Gastroesophageal sphincter (tissue), 4 donors: ENCODE measurements at places on chromosomes 2 and 18.

- ATAC-seq: no peak
Measured at GRCh38 chr2:144682248-144682647, 162.3 kb upstream of the ZEB2 start.

GRCh38 chr2:226868331-226869162 lies 32.7 kb downstream of the RHBDD1 start:
- no peak for ATAC-seq

DNA sequence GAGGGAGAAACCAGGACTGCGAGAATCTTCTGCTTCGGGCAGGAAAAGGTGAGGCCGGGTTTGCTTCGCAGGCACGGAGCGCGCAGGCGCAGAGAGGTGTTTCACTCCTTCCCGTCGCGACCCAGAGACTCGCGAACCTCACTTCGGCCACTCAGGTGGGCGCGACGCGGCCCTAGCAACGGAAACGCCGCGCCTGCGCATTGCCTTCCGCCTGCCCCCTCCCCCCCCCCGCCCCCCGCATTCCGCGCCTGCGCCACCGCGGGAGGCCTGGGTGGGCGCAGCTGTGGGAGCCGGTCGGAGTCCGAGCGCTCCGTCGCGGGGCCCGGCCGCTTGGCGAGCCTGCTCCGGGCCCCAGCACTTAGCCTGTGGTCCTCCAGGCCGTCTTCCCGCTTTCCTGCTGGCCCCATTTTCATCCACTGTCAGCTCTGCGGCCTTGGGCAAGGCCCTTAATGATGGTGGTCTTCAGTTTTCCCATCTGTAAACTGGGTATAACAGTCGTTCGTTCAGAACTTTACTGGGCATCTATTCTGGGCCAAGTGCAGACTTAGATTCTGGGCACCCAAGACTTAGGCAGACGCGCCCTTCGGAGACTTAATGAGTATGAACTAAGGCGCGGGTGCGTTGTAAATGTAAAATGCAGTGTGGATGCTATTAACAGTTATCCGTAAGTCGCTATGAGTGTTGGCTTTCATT lies 62.1 kb upstream of the ACKR3 start:
- ATAC-seq: peak; percentile 63

- no peak for ATAC-seq
Measured at GRCh38 chr2:162490052-162490717, 146.3 kb downstream of the GCA start.

GRCh38 chr2:181085734-181086133 lies 105.3 kb downstream of the UBE2E3 start:
- no peak for ATAC-seq

DNA sequence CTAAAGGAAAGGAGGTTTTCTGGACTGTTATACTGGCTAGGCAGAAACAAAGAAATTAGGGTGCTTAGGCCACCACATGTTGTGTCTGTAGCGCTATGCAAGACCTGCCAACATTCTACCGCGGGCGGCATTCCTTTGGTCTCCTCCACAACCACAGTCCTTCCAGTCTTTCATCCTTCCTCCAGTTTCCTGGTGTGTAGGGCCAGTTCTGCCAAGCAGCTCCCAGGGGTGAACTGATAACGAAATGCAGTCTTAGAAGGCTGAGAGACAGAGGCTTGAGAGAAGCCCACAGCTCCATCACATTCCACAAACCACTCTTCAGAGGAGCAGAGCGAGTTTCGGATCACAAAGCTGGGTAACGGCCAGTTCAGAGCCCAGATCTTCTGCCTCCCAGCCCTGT lies 19.5 kb upstream of the CXXC1 start:
- no peak for ATAC-seq

DNA sequence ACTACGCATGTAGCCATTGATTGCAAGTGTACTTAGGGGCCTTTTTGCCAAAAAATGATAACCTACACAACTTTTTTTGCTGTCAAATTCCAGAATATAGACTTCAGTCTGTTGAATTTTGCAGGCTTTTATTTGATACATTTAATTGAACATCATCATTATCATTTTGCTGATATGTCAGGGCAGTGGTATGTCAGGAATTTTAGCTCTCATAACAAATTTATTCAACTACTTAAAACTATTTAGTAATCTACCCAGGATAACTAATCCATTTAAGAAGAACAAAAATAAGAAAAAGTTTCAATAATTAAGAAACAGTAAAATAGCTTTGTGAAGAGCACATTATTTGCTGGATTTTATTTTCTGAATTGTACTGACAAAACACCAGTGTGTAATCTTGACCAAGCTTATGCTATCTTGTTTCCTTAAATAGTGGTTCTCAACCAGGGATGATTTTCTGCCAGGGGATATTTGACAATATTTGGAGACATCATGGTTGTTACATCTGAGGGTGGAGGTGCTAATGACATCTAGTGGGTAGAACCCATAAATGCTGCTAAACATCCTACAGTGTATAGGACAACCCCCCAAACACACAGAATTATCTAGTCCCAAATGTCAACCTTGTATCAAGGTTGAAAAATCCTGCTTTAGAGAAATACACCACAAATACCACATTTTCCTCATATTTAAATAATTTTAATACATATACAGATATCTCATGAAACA lies 12.1 kb upstream of the TTN start:
- ATAC-seq: no peak

DNA sequence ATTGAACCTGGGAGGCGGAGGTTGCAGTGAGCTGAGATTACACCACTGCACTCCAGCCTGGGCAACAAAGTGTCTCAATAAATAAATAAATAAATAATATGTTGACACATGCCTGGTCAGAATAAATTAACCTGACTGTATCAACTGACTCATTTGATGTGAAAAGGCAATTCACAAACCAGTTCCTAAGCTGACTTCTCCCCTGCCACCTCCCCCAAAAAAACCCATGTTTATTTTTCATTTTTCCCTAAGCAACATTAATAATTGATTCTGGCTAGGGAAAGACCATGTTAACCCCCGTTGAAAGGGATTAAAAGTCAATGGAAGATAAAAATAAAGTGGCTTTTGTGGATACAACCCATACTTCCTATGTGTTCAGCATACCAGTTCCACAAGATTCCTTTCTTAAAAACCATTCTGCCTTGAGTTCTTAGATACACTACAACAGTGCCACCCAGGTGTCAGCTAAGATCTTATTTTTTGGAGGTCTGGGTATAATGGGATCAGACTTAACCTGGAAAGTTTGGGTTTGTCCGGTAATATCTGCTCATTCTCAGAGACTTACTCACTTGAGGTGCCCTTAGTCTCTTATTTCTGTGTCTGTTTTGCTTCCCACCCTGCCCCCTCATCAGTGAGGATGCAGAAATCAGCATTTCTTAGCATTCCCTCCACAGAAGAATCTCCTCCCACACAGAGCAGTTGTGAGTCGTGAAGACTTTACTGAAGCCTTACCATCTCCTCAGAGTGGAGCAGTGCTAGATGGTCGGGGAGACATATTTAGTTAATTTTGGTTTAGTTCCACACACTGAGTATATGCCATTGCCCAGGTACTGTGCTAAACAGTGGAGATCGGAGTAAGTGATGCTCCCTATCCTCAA lies 10.1 kb upstream of the MCFD2 start:
- ATAC-seq: no peak

GRCh38 chr2:109647636-109648035 lies 33.5 kb downstream of the SOWAHC start:
- ATAC-seq: no peak

DNA sequence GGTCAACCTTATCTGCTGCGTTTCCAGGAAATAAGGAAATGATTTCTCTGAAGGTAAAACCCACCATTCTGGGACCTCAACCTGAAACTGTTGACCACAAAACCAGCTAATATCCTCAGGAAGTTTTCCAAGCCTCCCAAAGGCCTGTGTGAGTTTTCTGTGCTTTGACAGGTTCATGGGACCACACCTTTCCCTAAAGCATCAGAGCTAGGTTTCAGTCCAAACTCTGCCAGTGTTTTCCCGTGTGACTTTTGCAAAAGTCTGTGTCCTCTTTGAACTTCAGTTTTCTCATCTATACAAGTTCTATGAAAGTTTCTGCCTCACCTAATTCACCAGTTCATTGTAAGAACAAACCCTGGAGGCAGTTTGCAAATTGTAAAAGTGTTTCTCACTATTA lies 39.8 kb downstream of the VSNL1 start:
- no peak for ATAC-seq

DNA sequence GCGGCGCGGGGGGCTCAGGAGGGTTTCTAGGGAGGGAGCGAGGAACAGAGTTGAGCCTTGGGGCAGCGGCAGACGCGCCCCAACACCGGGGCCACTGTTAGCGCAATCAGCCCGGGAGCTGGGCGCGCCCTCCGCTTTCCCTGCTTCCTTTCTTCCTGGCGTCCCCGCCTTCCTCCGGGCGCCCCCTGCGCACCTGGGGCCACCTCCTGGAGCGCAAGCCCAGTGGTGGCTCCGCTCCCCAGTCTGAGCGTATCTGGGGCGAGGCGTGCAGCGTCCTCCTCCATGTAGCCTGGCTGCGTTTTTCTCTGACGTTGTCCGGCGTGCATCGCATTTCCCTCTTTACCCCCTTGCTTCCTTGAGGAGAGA lies 5.2 kb downstream of the PROC start:
- no peak for ATAC-seq

- no peak for ATAC-seq
Measured at GRCh38 chr2:39216346-39217191, 27.2 kb downstream of the CDKL4 start.

DNA sequence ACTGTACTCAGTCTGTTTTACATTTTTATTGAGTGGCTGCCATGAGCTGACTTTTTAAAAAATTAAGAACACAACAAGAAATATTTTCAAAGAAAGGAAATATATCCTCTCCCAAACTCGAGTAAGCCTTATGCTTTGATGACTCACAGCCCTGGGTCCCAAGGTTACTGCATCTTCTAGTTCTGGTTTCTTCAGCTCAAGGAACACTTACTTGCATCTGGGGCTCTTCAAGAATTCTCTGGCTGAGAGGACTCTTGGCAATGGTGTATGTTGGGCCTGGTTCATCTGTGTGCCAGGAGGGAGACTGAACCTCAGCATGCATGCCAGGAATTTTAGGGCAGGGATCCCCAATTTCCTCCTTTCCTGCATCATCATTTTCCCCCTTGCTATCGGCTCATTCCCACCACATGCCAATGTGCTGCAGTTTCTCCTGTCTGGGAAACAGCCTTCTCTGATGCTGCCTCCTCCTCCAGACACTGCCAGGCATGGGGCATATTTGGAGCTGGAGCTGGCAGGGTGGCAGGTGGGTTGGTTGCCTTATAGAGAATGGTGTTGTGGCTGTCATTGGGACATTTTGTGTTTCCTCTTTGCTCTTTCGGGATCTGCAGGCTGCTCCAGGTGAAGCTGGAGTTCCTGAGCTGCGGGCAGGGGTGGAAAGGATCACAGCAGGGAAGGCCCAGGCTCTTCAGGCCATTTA lies 192.2 kb upstream of the HS6ST1 start:
- ATAC-seq: no peak

DNA sequence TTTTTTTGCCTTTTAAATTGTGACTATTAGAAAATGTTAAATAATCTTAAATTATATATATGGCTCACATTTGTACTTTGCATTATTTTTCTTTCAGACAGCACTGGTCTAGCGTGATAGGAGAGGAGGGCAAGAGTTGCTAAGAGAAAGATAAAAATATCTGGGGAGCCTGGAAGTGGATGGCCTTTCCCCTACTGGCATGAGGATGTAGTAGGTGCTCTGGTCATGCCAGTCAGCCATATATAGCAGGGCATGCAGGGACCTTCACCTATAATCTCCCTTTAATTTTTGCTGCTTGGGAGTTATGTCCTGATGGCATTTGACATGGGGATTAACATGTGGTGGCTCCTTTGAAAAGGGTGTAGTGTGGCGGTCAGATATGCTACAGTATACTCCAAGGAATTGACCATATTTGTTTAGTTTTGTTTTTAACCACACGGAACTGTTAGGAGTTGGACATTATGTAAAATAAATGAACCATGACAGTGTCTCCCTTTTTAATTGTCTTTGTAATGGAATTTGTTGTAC lies 144.7 kb downstream of the BABAM2 start:
- ATAC-seq: no peak

GRCh38 chr18:36158266-36158867 lies 28.7 kb downstream of the ELP2 start:
- no peak for ATAC-seq

DNA sequence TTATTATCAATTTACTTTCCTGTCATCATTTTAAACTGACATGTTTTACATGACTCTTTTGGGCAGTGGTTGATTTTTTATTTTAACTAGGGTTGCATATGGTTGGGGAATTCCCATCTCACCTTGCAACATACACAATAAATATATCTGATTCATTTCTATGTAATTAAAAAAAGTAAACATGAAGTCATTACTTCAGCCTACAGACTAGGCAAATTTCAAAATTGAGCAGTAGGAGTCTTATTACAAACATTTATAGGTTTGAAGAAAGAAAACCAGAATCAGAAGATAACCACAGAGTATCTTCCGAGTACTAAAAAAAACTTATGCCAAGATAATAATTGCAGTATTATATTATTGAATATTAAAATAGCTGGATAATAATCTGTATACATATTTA lies 377.0 kb upstream of the VRK2 start:
- no peak for ATAC-seq

GRCh38 chr18:3498698-3499471 lies 48.9 kb downstream of the TGIF1 start:
- peak; percentile 61 for ATAC-seq

DNA sequence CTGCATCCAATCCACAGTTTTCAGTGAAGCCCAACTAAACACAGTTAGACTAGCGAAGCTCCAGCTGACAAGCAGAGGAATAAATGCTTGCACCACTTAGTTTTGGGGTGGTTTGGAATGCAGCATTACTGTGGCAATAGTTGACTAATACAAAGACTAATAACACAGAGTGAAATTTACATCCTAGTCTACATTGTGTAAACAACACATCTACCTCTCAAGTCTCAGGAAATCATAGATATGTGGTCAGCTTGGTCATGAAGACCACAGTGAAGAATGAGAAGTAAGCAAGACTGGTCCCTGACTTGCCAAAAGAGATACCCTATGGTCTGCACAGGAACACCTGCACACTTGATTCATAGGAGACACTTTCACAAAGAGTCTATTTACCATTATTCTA lies 155.1 kb upstream of the TANK start:
- no peak for ATAC-seq

GRCh38 chr2:201984800-201985525 lies 48.7 kb upstream of the FZD7 start:
- ATAC-seq: no peak

DNA sequence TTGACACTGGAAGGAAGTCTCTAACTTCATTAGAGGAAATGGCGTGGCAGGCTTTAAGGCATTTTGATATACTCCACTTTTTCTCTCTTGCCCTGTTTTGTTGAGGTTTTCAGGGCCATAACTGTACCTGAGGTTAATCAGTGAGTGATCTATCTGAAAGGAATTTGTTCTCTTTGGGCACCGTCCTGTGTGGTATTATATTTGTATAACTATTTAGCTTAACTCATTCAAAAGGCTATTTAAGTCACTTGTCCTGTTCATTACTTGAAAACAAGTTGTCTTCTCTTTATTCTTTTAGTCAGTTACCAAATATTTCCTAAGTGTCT lies 180.4 kb downstream of the NEDD4L start:
- ATAC-seq: no peak

DNA sequence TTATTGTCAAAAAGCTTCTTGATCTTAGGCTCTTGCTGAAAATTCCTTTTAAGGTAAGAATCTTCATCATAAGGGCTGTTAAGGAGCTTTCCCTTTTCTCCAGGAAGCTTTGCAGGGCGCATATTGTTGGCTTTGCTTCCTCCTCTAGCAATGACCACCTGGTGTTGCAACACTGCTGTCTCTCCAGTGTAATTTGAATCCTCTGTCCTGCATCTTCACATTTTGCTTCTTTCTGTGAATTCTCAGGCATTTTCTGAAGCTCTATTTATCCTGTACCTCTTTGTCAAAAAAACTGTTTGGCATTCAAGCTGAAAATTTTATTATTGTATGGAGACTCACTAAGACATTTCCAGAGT lies 533.1 kb upstream of the CHAC2 start:
- ATAC-seq: no peak

GRCh38 chr2:112784199-112785189 lies at the start of gene IL1A:
TSS of gene IL1A (minus strand) at chr2:112784493. CDS start at chr2:112783770, 723 bp downstream.
- no peak for ATAC-seq
